ENCODE measurements at places on chromosomes 12 and 14.

GRCh38 chr12:96197503-96198272, 3.5 kb downstream of the ELK3 start:
- no peak for DNase-seq

GRCh38 chr12:87930033-87930432, 99.2 kb downstream of the C12orf50 start:
- DNase-seq = no peak

GRCh38 chr12:10293151-10293550, 14.5 kb upstream of the KLRD1 start:
- no peak for DNase-seq

DNA sequence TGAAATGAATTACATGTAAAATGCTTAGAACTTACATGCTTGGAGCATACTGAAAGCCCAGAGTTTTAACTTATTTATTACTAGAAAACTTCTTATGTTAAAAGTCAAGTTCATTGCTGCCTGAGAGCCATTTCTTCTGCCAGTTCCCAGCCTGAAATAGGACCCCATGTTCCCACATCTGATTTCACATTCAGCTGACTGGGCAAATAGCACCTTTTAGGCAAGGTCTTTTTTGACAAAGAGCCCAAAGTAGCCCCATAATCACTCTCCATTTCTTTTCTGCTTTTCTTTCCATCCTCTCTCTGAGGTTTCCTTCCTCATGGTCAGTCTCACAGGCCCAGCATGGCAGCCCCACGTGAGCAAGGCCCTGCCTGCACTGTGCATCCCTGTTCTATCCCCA, 1.1 kb upstream of the ARPC3 start:
- DNase-seq = no peak

DNA sequence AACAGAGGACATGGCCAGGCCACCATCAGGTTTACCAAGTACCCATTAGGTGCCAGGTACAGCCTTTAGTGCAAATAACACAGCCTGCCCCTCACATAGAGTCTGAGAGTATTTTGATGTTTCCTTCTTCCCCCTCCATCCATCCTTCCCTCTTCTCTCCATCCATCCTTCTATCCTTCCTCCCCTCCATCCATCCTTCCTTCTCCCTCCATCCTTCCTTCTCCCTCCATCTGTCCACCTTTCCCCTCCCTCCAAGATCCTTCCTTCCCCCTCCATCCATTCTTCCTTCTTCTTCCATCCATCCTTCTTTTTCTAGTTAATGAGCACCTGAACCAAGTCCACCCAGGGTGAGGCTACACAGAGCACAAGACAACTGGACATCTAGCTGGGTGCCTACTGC, 39.8 kb downstream of the ITPK1 start:
- DNase-seq = no peak

DNA sequence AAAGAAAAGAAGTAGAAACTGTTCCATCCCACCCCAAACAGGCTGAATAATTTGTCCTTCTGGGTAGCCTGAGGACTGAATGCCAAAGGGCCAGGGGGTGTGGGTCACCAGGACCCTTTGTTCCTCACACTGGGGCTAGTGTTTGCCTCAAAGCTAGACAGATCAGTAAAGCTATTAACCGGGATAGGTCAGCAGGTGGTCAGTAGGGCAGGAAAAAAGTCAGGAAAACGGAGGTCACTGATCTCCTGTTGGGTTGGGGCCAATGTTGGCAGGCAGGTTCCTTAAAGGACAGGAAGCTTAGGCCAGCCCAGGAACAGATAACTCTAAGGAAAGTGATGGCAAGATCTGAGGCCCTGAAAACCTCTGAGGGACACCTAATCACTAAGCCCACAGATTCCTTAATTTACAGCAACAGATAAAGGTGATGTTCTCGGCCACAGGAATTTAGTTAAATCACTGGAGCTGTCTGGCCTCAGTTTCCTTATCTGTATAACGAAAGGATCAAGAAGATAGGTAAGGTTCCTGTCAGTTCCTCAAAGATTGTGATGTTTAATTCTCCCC, 22.7 kb upstream of the TMPO start:
- no peak for DNase-seq

- no peak for DNase-seq
Observed at GRCh38 chr12:107570721-107571120, 114.9 kb upstream of the PWP1 start.

DNA sequence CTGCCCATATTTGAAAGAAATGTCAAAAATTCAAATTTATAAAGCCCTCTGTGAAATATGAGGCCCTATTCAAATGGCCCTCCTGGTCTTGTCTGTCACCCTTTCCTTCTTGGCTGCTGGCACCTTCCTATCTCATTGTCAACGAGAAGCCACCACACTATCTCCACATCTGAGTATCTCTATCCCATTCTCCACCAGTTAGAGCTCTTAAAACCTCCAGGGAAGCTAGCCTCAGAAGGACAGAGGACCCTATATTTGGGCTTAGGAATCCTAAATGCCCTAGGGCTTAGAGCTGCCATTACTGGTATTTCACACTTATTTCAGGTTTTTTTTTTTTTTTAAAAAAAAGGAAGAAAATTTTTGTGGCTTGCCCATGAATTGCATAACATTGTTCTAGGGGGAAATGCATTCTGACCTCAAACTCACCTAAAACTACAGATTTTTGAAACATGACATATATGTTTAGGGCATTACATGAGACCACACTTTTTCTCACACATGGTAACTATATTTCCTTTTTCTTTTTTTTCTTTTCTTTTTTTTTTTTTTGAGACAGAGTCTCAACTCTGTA, 25.0 kb downstream of the SLC25A21 start:
- DNase-seq = no peak

DNA sequence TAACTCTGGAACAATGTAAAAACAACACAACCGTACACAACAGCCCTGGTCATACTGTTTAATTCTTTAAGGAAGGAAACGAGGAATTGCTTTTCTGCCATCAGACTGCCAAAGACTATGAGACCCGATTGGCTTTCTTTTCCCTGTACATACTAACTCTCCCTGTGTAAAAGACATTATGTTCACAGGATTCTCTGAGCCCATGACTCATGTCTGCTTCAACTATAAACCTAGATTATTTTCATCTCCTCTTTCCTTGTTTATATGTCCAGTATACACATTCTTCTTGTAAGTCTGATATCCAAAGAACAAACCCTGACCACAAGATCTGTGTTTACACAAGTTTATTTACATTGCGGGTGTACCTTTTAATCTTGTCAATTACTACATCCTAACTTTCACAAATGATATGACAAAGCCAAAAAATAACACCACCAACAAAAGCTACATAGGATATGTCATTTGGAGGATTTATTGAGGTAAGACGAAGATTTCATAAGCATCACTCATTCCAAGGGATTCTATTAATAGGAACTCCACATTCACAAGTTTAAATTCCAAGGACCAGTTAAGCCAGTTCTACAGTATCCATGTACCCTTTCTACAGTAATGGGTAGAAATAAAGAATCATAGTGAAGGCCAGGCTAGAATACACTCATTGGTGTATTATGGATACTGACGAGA, 67.3 kb downstream of the STXBP6 start:
- DNase-seq = no peak

DNA sequence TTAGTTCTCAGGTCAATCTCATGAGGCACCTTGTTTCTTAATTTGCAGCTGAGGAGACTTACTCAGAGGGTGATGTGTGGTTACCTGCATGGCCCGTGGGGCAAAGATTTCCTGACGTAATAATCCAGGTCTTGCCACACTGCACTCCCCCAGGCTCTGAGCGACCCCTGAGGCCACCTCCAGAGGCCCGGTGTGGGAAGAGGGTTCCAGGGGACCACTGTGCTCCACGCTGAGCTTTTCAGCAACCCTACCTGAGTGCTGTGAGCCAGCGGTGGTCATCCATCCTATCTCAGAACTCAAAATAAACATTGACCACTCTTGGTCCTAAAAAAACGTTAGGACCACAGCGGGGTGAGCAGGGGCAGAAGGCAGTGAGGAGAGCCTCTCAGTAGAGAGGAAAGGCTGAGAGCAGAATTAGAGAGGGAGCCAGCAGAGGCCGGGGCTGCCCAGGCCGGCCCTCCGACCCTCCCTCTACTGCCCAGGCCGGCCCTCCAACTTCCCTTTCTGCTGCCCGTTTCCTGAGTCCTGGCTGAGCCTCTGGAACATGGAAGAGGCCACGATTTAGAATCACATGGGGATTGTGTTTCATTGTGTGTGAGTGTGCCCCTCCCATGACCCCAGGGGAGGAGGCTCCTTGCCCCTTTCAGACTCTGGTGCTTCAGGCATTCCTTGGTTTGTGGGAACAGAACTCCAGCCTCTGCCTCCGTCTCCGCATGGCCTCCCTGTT, 188.2 kb upstream of the DIO3 start:
- DNase-seq = no peak

DNA sequence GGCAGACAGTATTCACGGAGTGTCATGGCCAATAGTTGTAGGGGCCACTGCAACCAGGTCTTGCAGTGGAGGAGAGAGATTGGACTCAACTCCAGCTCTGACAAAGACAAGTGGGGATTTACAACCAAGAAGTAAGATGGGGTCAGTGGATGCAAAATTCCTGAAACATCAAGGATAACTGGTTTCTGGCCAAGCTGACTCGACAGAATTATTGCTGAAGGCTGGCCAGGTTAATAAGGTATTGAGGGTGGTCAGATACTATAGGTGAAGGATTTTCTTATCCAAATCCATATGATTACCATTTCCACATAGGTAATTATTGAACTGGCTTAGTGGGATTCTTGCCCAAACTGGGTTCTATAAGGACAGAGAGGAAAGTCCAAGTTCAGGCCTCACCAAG, 64.9 kb upstream of the FOXG1 start:
- DNase-seq = no peak

- no peak for DNase-seq
Observed at GRCh38 chr14:51605575-51605974, 46.1 kb upstream of the FRMD6 start.

DNA sequence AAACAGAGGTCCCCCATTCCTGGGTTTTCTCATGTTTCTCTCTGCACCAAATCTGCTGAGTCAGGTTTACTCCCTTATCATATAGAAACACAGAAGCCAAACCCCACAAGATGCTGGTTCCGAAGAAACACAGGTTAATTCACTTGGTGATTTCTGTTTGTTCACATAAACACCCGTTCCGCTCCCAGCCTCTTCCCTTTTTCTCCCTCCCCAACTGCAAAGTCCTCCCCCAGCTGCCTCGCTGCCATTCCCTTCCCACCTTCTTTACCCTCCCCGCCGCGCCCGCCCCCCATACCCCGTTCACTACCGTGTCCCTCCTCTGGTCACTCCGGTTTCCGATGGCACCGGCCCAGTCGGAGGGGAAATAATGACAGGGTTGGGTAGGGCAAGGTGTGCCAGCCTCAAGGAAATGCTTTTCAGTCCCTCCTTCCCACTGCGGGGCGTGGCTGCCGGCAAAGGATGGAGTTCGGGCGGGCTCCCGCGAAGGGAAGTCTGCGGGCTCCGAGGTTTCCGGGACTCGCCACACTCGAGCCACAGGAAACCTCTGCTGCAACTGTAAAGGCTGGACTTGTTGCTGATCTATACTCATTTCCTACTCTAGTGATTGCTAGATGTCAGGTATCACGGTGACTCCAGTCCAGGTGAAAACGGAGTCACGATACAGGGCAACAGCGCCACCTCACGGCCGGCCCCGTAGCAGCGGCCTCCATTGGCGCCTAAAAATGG, at the start of gene STYK1:
Gene STYK1, minus strand, starts transcription at position 394 of the 726 bp plus-strand sequence. CDS start 39,434 bp downstream, outside the sequence.
- DNase-seq = peak; percentile 83

GRCh38 chr12:6550294-6551062, 5.4 kb downstream of the IFFO1 start:
- DNase-seq = peak; percentile 87

- no peak for DNase-seq
Observed at GRCh38 chr12:127327986-127328385, 939.0 kb upstream of the TMEM132C start.

DNA sequence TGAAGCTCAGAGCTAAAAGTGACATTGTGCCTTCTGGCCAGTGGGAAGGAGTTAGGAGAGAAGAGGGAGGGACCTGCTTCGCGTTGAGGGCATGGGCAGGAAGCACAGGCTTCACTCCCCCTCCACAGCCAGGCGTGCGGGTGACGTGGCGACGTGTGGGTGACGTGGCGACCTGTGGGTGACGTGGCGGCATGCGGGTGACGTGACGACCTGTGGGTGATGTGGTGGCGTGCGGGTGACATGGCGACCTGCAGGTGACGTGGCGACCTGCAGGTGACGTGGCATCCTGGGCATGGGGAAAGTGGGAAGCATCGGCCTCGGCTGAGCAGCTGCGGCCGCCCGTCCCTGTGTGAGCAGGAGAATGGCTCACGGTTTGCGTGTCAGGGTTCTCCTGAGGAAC, 8.2 kb upstream of the GALNT9 start:
- DNase-seq = no peak

- peak; percentile 43 for DNase-seq
Observed at GRCh38 chr12:46908936-46909635, 83.3 kb upstream of the SLC38A4 start.

DNA sequence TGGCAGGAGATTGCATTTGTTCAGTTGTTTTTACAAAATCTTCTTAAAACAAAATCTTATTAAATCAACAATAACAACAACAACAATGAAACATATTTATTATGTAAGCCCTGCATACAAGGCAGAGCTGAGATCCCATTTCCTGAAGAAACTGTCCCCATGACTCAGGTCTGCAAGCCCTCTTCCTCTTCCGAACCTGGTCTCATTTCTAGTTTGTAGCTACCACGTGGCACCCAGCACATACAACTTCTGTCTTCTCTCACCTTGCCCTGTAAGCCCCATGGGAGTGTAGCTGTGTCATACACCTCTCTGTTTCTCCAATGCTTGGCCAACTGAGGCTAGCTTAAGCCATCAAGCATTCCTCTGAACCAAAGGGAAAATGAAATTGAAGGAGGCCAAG, 106.4 kb downstream of the SLC8A3 start:
- no peak for DNase-seq
